ENCODE measurements at places on chromosomes 2 and 18. TPM values are rescaled to one million over a fixed set of nuclear protein-coding genes. Genes with fewer than 3 reads are reported as not detected.

CNRIP1 gene
- 46.3 TPM for total RNA-seq

NPPC gene
- total RNA-seq: not detected

CHST10 gene
- total RNA-seq: 11.8 TPM

TRIM54 gene
- total RNA-seq: not detected

L3MBTL4 gene
- total RNA-seq: 0.88 TPM

ST8SIA5 gene
- total RNA-seq: under 0.01 TPM

MC5R gene
- 0.36 TPM for total RNA-seq

MTIF2 gene
- 51.9 TPM for total RNA-seq

SCYGR4 gene
- total RNA-seq: not detected

TMEM198 gene
- total RNA-seq: 1.1 TPM

APLF gene
- 10.0 TPM for total RNA-seq

WNT10A gene
- not detected for total RNA-seq

STEAP3 gene
- 27.4 TPM for total RNA-seq

FBXO36 gene
- 7.7 TPM for total RNA-seq

MSTN gene
- not detected for total RNA-seq

NYAP2 gene
- under 0.01 TPM for total RNA-seq

COL3A1 gene
- total RNA-seq: 3,160 TPM

POTEF gene
- 0.29 TPM for total RNA-seq

ABCG5 gene
- total RNA-seq: not detected

Data from osteoblast (primary cell).